CD4-positive, alpha-beta T cell (primary cell): ENCODE measurements at places on chromosomes 6 and 20.

DNA sequence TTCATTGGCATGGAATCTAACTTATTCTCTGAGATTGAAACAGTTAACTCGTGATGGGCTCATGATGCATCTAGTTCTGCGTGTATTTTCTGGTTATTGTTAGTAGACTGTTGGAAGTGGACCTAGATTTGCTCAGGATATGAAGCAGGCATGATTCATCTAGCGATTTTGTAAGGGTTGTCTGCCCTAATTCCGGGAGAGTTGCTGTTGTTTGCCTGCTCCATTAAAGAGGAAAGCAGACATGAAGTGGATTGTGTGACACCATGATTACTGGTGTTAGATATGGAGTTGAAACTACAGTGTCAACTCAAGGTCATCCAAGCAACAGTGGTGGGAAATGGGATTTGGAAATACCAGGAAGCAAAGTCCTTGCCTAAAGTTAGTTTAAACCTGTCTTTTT, 41.0 kb downstream of the SOX4 start:
- no peak for DNase-seq

GRCh38 chr6:137097057-137097456, 52.3 kb upstream of the IL20RA start:
- no peak for DNase-seq

- no peak for DNase-seq
Observed at GRCh38 chr6:168736039-168736438, 295.1 kb downstream of the SMOC2 start.

DNA sequence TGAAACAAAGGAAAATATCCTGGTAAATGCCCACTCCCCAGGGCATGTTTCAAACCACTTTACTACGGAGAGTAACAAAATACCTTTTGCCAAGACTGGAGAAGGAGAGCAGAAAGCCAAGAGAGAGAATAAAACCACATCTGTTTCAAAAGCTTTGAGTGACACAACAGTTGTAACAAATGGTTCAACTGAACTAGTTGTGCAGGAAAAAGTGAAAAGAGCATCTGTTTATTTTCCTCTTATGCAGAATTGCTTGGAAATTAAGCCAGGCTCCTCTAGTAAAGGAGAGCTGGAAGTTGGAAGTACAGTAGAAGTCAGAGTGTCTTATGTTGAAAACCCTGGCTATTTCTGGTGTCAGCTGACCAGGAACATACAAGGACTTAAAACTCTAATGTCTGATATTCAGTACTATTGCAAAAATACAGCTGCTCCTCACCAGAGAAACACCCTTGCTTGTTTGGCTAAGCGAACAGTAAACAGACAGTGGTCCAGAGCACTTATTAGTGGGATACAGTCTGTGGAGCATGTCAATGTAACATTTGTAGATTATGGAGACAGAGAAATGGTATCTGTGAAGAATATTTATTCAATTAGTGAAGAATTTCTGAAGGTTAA, 2.6 kb downstream of the TDRD6 start:
- no peak for DNase-seq

DNA sequence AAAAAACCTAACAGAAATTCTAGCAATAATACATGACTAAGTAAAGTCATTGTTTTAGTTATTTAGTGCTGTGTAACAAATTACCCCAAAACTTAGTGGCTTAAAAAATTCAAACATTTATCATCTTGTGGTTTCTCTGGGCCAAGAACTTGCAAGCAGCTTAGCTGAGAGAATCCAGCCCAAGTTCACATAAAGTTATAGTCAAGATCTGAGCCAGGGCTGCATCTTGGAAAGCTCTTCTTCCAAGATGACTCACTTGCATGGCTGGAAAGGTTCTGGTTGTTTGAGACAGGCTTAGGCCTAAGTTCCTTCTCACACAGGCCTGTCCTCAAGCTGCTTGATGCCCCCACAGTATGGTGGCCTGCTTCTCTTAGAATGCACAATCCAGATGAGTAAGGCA, 217.8 kb upstream of the TSHZ2 start:
- DNase-seq = no peak

DNA sequence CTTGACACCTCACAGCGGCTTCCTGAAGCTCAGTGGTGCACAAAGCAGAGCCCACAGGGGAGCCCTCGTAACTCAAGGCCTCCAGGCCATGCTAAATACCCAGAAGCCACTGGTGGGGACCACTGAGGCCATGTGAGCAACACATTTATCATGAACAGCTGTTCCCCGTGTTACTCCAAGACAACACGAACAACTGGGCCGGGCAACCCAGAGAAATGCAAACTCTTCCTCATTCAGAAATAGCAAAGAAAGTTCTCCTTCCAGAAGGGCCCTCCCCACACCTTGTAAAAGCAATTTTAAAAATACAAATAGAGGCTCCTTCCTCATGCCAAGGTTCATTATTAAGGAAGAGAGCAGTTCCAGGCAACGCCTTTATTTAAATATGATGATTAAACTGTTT, 36.3 kb upstream of the SLCO4A1 start:
- no peak for DNase-seq

DNA sequence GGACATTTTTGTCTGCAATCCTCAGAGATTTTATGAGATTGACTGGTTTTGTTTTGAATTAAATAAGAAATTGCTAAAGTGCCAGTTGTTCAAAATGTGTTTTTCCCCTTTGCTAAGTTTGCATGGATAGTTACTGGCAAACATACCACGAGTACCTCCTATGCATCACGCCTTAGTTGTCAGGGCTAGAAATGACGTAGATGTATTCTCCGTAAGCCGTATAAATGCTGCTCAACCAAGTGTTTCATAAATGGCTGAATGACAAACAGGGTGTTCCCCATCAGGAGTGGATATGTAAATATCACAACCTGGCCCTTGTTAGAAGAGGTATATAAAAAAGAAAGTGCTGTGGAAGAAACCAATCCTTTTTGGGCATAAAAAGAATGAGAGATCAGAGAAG, 341.1 kb upstream of the ZFP64 start:
- DNase-seq = no peak

GRCh38 chr6:3506751-3507383, 50.0 kb upstream of the SLC22A23 start:
- no peak for DNase-seq

GRCh38 chr6:89258912-89259311, 41.8 kb upstream of the GABRR1 start:
- no peak for DNase-seq

DNA sequence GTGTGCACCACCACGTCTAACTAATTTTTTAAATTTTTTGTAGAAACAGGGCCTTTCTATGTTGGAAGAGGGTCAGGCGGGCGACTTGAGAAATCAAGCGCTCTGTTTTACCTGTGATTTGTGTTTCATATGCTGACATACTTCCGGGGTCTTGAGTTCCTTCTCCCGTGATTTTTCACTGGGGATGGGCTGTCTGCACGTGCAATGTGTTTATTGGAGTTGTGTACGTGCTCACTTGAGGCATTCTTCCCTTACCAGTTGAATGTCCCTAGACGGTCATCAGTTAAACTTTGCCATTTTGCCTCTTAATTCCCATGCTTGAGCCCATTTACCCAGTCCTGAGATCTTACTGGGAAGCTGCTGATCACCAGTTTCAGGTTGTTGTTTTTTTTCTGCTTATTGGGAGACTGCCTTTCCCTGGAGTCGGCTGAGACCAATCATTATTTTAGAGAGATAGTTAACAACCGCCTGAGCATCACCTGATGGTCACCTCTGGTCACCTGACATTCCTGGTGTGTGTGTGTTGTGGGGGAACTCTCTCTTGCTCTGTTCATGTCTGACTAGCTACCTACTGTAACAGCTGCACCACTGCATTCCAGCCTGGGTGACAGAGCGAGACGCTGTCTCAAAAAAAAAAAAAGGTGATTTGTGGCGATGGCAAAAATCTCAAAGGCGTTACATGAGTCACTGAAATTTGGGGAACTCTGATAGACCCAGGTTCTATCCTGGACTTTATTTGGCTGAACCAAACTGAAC, 34.8 kb upstream of the NCOA3 start:
- no peak for DNase-seq

DNA sequence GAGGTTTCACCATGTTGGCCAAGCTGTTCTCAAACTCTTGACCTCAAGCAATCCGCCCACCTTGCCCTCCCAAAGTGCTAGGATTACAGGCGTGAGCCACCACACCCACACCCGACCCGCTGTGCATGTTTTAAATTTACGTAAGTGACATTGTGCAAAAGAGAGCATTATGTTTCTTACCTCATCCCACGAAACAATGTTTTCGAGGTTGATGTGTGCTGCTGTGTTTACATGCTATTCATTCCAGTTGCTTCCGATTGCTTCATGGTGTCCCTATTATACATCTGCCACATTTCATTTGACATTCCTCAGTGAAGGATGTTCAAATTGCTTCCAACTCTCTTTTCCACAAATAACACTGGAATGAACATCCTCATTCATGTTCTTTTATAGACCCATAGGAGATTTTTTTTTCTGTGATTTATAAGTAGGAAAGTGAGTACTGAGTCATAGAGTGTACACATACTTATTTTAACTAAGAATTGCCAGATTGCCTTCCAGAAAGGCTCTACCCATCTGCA, 403.9 kb upstream of the JARID2 start:
- DNase-seq = no peak

- DNase-seq = no peak
Observed at GRCh38 chr6:63352069-63352543, 32.3 kb upstream of the LGSN start.

DNA sequence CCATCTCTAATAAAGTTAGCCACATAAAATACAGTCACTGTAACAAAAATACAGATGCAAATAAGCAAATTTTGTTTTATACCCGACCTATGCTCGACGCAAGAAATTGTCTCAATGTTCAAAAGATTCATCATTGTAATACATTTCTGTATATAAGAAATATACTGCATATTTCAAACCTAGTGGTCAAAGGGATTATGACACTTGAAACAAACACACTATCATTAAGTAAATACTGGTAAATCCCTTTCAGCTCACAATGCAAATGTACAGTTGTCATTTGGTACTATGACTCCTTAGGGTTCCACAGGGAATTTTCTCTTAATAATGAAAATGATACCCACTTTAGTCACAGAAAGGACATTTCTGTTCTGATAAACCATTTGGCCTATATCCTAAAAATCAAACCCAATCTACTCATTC, 2.2 kb downstream of the HIVEP2 start:
- DNase-seq = no peak

- no peak for DNase-seq
Observed at GRCh38 chr6:137806914-137807682, 60.0 kb upstream of the TNFAIP3 start.

DNA sequence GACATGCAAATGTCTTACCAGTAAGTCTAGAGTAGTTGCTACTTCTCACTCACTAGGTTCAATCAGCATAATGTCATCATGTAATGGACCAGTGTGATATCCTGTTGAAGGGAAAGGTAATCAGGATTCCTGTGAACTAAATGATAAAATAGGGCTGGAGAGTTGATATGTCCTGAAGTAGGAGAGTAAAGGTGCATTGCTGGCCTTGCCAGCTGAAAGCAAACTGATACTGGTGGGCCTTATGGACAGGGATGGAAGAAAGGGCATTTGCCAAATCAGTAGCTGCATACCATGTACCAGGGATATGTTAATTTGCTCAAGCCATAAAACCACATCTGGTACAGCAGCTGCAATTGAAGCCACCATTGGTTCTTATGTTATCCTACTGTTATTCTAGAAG, 37.5 kb upstream of the IYD start:
- no peak for DNase-seq

DNA sequence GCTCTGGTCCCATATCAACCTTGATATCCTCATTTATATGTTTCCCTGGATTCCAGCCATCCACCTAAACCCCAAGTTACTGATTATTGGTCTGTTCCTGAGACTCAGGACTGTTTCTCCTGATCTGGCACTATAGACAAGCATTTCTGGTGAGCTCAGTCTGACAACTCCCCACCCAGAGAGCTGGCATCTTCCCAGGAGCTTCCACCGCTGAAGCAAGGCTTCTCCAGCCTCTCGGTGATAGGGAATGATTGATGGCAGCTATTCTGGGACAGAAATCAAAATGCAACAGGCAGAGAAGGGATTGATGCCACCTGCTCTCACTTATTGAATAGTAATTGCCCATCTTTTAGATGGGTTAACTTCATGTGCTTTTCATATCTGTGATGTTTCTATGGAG, 169.7 kb upstream of the GGTLC1 start:
- DNase-seq = no peak

GRCh38 chr6:155787168-155787567, 331.5 kb upstream of the NOX3 start:
- no peak for DNase-seq

GRCh38 chr6:70673601-70674000, 5.9 kb downstream of the SMAP1 start:
- no peak for DNase-seq

DNA sequence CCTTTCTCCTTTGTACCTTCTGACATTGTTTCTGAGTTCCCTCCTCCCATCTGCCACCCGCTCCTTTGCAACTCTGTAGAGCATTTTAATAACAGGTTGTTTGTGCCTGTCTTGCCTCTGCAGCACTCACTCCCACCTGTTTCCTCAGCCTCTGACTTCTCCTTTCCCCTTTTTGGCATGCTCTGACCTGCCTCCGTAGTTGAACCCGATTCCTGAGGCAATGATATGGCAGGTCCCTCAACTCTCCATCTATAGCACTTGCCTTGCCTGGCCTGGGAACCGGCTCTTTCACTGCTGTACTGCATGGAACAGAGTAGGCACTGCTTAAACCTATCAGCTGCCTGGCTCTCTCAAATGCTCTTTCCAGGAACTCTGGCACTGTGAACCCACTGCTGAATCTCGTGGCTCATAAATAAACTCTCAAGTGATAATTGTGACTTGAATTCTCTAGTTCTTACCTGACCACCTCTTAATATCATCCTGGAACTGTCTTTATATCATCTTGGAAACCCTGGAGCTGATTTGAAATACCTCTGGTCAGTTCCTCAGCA, 50.3 kb downstream of the UTRN start:
- no peak for DNase-seq

GRCh38 chr6:125787791-125788190, 3.0 kb upstream of the NCOA7 start:
- DNase-seq = no peak

DNA sequence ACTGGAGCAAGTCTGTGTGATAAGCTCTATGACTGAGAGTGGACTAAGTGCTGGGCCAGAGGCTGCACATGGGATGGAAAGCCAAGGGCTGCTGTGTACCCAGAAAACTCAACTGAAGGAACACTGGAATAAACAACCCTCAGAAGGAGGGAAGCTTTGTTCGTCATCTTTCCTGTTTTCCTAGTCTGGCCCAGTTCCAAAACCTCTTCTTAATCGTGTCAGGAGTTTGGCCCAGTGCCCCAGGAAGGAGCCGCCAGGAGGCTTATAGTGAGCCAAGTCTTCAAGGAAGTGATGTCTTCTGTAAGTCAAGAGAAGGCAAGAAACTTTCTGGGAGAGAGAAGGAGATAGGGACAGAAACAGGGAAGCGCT, 23.3 kb upstream of the TOP1 start:
- no peak for DNase-seq
